ENCODE measurements at places on chromosomes 7 and 10.

- no peak for DNase-seq
Observed at GRCh38 chr7:74449809-74450397, 3.8 kb upstream of the GTF2IRD1 start.

GRCh38 chr7:134510646-134511045 is 16.7 kb upstream of the AKR1B10 start:
- DNase-seq: no peak

GRCh38 chr10:100730725-100731406 is 14.5 kb upstream of the PAX2 start:
- DNase-seq: no peak

DNA sequence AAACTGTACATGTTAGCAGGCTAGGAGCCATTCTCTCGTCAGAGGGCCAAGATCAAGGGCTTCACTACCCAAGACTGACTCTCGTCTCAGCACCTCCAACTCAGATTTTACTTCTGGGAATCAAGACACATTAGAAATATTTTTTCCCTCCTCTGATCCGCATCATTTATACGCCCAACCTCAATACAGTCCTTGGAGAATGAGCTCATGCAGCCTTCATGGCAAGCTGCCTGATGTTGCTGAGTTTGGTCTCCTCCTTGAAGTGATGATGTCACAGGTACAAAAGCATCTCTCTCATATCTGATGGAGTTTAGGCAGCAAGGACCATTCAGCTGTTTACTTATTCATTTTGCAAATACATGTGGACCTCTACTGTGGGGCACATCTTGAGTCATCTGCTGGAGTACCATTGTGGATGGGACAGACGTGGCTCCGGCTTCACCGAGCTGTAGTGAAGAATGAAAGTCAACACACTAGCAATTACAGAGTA is 114.0 kb downstream of the BMPER start:
- DNase-seq: no peak

- DNase-seq: no peak
Observed at GRCh38 chr7:108135446-108136190, 5.5 kb upstream of the LAMB4 start.

GRCh38 chr7:45133877-45134276 is 22.4 kb upstream of the TBRG4 start:
- DNase-seq: no peak

DNA sequence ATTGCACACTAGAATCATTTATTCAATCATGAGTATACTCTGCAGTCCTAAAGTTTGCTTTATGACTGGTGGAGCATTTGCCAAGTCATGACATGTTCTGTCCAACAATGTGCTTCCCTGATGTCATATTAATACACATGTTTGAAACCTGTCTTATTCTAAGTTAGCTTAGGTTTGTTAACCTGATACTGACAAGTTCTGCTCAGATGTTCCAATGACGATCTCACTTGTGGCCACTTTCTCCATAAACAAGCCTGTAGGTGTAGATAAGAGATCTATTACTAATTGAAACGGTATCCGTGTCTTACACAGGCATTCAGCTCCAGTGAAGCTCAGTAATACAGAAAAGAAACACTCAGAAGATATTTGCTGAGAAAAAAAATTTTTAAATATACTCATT is 64.9 kb downstream of the GPR37 start:
- DNase-seq: no peak

DNA sequence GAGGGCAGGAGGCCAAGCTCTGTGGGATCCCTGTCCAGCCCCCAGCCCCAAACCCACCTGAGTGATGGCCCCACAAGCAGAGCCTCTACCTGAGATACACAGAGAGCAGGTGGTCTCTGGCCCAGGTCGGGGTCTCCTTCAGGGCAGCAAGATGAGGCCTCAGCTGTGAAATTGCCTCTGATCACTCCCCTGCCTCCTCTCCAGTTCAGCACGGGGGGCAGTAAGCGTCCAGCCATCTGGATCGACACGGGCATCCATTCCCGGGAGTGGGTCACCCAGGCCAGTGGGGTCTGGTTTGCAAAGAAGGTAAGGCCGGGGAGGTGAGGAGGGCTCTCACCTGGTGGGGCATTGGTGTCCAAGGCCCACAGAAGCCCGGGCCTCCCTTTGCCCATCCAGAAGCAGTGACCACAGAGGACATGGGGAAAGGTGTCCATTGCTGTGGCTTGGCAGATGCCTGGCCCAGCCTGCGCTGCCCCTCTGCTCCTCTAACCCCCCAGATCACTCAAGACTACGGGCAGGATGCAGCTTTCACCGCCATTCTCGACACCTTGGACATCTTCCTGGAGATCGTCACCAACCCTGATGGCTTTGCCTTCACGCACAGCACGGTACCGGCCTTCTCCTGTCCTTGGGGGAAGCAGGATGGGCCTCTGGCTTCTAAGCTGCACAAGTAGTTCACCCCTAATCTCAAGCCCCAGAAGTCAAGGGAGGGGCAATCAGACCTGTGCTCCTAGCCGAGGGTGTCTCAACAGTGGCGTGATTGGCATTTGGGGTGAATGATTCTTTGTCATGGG is 3.1 kb downstream of the CPA1 start:
- no peak for DNase-seq

DNA sequence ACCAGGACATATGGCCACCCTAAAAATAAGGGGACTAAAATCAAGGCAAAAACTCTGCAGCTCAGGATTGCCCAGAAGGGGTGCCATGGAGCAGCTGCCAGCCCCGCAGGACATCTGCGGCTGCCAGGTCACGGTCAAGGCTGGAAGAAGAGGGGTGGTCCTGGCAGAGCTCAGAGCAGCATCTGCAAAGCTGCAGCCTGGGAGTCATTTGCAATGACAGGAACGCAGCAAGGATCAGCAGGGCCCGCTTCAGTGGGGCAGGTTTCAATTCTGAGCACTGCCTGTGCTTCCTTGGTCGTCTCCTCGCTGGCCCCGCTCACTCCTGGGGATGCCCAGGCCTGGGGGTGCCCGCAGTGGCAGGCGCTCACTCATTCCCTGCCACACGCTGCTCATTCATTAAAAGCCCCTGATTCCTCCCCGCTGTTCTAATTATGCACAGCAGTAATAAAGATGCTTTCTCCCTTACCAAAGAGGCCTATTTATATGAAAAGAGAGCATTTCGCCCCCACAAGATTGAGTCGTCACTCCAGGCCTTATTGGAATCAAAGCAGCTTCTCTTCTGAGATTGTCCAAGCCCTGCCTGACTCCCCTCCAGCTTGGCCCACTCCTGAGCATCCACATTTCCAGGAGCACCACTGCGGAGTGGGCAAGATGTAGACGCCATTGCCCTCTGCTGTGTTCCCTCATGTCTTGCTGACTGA is 4.6 kb downstream of the HSPA12A start:
- no peak for DNase-seq

GRCh38 chr7:50856806-50857205 is 74.1 kb upstream of the GRB10 start:
- DNase-seq: no peak
